ENCODE measurements at places on chromosomes 7 and 10.

DNA sequence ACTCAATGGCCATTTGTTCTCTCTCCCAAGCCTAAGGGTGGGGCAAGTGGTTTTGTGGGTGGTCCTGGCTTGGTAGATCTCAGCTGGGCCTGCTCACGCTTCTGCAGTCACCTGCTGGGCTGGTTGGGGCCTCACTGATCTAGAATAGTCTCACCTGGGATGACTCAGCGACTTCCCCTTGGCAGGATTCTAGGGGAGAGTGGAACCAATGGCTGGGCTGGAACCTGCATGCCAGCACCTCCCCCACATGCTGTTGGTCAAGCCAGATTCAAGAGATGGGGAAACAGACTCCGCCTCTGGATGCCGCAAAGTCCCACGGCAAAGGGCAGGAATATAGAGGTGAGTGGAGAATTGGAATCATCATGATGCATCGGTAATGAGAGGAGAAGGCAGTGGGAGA, 292.9 kb upstream of the NPVF start:
- no peak for DNase-seq

DNA sequence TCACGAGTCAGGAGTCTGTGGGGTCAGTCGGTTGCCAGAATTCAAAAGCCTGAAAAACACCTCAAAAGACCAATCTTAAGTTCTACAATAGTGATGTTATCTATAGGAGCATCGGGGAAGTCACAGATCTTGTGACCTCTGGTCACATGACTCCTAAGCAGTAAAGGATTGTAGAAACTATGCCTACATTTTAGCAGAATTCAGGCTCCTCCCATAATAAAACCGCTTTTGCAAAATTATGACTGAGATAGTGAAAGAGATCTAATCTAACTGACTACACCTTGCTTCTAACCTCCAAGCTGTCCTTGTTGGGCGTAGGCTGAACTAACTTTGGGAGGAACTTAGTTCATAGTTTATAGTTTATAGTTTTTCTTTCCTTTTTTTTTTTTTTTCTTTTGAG, 16.6 kb downstream of the SSMEM1 start:
- DNase-seq, result no peak

GRCh38 chr7:128831178-128831993, 1.2 kb downstream of the FLNC start:
- DNase-seq, result no peak

DNA sequence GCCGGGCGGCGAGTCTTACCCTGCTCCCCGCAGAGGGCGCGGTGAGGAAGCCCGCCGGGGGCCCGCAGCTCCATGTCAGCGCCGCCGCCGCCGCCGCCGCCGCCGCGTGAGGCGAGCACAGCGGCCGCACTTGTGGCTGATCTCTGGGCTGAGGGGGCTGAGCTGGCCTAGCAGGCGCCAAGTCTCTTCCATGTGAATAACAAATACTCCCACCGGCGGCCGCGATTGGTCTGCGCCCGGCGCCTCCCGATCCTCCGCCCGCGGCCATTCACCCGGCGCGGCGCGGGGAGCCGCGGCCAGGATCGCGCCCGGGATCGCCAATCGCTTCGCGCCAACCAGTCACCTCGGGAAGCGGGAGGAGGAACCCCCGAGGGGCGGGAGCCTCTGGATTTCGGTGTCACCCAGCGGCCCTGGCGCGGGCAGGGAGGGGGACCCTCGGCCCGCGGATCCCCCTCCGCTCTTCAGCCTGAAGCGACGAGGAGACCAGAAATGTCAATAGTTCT, at the start of gene GRM8:
TSS of gene GRM8 (minus strand) at position 164 of the 503 bp plus-strand sequence.
- DNase-seq, result no peak

- DNase-seq, result no peak
These were observed 180.0 kb upstream of the ANK3 start for GRCh38 chr10:60569681-60570080.

- no peak for DNase-seq
These were observed 185.4 kb upstream of the SHH start for GRCh38 chr7:155997431-155998327.

Data from inflammatory macrophage (primary cell).